ENCODE measurements at places on chromosomes 1 and 21. TPM values are rescaled to one million over a fixed set of nuclear protein-coding genes. Genes with fewer than 3 reads are reported as not detected.

The B4GALT2 gene
- total RNA-seq: 38.9 TPM

The PAQR6 gene
- 3.4 TPM for total RNA-seq

The PRRC2C gene
- total RNA-seq: 59.7 TPM

The CELA3A gene
- not detected for total RNA-seq

The TACSTD2 gene
- total RNA-seq: 1,522 TPM

All from esophagus squamous epithelium (tissue), 5 donors.